ENCODE measurements at places on chromosomes 5 and 9.

DNA sequence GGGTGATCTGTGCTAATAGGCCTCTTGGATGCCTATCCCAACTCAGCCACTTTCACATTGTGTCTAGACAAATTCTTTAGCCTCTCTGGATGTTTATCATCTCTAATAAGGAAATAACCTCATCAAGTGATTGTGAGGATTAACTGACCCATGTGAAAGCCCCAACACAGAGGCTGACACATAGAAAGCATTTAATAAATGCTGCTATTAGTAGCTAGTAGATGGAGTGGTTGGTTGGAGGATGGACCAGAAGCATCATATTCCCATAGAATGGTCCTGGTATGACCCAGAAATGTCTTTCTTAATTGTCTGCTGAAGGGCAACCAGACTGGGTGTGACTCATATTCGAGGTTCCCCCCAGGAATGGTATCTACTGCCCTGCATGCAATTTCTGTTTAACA is 124.4 kb downstream of the PIK3R1 start:
- DNase-seq: no peak

- DNase-seq: no peak
Measured at GRCh38 chr9:87327575-87328125, 170.0 kb upstream of the DAPK1 start.

DNA sequence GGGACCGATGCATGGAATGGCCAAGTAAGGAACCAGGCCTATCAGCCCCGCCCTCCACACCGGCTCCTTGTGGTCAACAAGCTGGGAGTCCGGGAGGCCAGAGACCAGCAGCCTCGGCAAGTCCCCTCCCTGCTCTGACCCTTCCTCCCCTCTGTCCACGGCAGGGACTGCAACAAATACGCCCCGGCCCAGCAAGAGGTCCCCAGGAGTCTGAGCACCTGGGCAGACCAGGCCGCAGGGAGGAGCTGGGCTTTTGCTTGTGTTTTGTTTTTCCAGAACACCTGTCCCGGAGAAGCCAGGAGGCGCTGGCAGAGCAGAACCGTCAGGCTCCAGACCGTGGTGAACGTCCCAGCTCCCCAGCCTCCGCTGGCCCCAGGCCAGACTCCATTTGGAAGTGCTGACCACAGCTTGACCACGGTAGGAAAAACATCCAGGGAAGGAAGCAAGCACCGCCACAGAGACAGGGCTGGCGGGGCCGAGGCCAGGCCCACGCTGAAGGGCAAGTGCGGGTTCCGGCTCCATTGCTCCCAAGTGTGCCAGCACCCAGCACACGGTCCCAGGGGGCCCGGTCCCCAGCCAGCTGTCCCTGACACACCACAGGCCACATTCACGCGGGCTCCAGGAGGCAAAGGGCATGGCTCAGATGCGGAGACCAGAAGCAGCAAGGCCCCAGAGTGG is 56.7 kb downstream of the VAV2 start:
- DNase-seq: no peak

GRCh38 chr5:107873877-107874276 is 203.1 kb upstream of the EFNA5 start:
- no peak for DNase-seq

- no peak for DNase-seq
Measured at GRCh38 chr9:103928442-103928841, 165.7 kb upstream of the SMC2 start.

- DNase-seq: no peak
Measured at GRCh38 chr5:145682197-145682899, 152.8 kb downstream of the PRELID2 start.

- no peak for DNase-seq
Measured at GRCh38 chr5:2710910-2711309, 40.6 kb downstream of the IRX2 start.

- DNase-seq: no peak
Measured at GRCh38 chr5:134519989-134520388, 5.5 kb upstream of the JADE2 start.

DNA sequence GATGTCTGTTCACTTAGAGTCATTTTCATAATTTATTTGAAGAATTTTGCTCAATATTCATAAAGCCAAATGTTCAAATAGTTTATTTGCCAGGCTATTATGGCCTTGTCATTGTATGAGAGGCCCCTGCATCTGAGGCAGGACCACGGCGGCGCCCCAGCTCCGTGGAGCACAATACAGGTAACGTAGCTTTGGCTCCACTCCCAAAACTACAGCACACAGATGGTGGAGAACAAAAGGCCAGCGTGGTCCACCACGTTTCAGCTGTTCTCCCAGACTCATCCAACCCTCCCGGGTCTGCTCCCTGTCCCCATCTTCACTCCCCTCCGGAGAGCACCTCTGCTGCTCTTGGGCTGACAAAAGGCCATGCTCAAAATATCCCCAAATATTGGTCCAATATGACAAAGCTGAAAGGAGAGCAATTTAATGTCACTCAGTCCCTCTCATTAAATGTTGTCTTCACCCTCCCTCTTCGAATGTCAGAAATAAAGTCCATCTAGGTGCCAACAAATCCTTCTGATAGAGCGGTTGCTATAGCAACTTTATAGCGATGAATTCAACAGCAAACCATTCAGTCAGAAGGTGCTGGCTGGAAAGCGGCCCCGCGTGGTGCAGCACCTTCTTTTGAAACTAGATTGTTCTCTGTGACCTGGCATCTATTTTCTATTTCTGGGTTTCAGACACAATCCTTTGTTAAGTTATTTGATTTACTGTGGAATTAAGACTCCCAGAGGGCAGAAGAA is 504.3 kb downstream of the ARHGEF28 start:
- no peak for DNase-seq

GRCh38 chr5:135343413-135343812 is 55.6 kb downstream of the MACROH2A1 start:
- DNase-seq: no peak

- DNase-seq: peak; percentile 8
Measured at GRCh38 chr9:35051069-35051967, 21.1 kb downstream of the VCP start.

DNA sequence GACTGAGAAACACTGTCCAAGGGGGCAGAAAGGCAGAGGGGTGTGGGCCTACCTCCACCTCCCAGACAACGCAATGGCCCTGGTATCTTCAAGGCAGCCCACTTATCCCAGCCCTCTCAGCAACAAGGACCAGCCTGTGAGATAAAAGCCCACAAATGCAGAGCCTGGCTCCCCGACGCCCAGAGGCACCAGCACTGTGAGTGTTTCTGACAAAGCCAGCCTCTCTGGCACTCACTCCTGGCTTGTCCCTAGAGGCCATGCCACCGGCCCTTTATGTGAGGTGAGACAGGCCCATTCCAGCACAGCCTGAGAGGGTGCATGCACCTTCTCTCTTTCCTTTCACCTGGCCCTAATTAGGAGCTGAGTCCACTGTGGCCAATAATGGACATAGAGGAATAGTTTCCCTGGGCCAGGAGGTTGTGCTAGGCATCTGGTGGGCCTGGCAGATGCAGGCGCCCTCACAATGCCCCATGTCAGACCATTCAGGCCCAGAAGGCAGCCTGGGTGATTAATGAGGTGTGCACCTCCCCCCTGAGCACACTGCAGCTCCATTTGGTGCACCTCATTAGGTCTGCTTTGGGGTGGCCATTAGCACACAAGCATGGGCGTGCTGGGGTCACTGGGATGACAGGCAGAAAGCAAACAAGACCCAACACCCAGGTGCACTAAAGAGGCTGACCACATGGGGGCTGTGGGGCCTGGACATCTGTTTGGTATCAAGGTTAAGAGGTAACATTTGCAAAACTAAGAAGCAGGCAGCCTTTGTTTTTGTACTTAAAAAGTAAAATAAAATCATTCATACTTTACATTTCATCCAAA is 176.0 kb downstream of the MED10 start:
- no peak for DNase-seq

Data from activated CD4-positive, CD25-positive, alpha-beta regulatory T cell (primary cell).